ENCODE measurements at places on chromosomes 7 and 10. TPM values are rescaled to one million over a fixed set of nuclear protein-coding genes. Genes with fewer than 3 reads are reported as not detected.

- H3K36me3 ChIP-seq = no peaks in the 10 kb centered on the region
- H3K27ac ChIP-seq = no peak overlapping the region
- no peaks in the 10 kb centered on the region for H3K27me3 ChIP-seq
- no peaks in the 10 kb centered on the region for H3K4me1 ChIP-seq
- no peak for DNase-seq
Measured at GRCh38 chr10:131010965-131011575, 300.5 kb downstream of the TCERG1L start.

- no peaks in the 10 kb centered on the region for H3K4me1 ChIP-seq
- H3K27me3 ChIP-seq = no peaks in the 10 kb centered on the region
- no peak for DNase-seq
- H3K4me3 ChIP-seq = no peak overlapping the region
- peak overlapping the region; percentile 11 for H3K27ac ChIP-seq
- no peaks in the 10 kb centered on the region for H3K36me3 ChIP-seq
Measured at GRCh38 chr10:11831520-11831951, 8.4 kb downstream of the PROSER2 start.

GRCh38 chr7:1386623-1387220, 72.5 kb downstream of the MICALL2 start:
- no peaks in the 10 kb centered on the region for H3K27me3 ChIP-seq
- H3K4me3 ChIP-seq = no peak overlapping the region
- no peak overlapping the region for H3K27ac ChIP-seq
- no peak for DNase-seq
- H3K36me3 ChIP-seq = no peaks in the 10 kb centered on the region

DNA sequence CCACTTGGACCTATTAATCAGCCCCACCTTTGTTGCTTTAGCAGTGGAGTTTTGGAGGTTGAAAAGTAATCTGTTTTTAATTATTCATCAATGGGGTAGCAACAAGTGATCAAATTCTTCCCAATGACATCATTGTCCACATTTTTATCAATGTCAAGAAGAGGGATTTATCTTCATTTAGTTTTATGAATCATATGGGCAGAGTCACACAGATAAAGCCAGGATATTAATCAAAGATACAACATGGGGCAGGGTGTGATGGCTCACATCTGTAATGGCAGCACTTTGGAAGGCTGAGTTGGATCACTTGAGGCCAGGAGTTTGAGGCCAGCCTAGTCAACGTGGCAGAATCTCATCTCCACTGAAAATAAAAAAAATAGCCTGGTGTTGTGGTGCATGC, 388.4 kb upstream of the POM121L12 start:
- H3K27ac ChIP-seq = no peak overlapping the region
- no peak for DNase-seq
- no peaks in the 10 kb centered on the region for H3K36me3 ChIP-seq
- no peaks in the 10 kb centered on the region for H3K27me3 ChIP-seq
- no peak overlapping the region for H3K4me3 ChIP-seq

DNA sequence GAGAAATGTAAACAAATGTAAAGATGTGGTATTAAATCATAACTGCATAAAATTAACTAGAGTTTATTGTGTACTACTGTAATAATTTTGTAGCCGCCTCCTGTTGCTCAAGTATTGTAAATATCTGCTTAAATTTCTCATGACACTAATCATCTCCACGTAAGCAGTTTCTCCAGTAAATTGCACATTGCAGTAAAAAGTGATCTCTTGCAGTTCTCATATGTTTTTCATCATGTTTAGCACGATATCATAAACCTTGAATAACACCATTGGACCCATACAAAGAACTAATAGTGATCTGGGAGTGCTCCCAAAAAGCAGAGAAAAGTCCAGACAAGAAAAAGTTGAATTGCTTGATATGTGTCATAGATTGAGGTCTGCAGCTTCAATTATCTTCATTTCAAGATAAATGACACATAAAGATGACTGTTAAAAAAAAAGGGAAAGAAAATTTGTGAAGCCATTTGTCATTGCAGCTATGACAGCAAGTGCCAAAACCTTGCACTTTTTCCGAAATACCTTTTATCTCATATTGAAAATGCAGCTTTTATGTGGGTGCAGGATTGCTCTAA, 15.3 kb downstream of the LIPA start:
- peaks cover 3% of the 10 kb centered on the region for H3K4me1 ChIP-seq
- no peak for DNase-seq
- H3K27me3 ChIP-seq = no peaks in the 10 kb centered on the region
- peaks cover 38% of the 10 kb centered on the region for H3K36me3 ChIP-seq
- H3K27ac ChIP-seq = no peak overlapping the region

- H3K27me3 ChIP-seq = no peaks in the 10 kb centered on the region
- H3K36me3 ChIP-seq = no peaks in the 10 kb centered on the region
- H3K27ac ChIP-seq = no peak overlapping the region
- no peak overlapping the region for H3K4me3 ChIP-seq
- H3K4me1 ChIP-seq = no peaks in the 10 kb centered on the region
- DNase-seq = no peak
Measured at GRCh38 chr10:84306751-84307384, 21.5 kb upstream of the CCSER2 start.

DNA sequence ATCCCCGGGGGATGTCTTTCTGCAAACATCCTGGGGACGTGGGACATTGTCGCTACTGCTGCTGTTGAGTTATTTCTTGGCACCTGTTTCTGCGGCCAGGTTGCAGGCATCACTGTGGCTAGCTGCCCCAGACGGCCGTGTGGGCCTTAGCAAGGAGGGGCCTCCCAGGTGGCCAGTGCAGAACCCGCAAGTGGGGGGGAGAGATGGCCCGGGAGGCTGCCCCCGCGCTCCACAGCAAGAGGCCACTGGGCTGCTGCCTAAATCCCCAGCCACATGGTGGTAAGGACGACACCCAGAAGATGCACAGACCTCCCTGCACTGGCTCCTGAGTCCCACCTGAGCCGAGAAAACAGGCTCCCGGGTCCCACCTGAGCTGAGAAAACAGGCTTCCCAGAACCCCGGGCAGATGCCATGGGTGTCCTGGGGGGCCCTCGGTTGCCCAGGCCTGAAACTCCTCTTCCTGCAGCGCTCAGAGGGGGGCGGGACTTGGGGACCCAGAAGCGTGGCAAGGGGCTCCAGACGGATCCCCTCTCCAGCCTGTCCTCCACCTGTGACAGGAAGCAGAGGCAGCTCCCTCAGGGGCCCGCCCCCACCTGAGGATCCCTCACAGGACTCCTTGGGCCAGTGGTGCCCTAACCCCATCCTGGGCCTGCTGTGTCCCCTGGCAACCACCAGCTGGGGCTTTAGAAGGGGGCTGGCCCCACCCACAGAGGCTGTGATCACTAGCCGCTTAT, 952 bp upstream of the MAFK start:
- H3K27me3 ChIP-seq = no peaks in the 10 kb centered on the region
- no peak for DNase-seq

DNA sequence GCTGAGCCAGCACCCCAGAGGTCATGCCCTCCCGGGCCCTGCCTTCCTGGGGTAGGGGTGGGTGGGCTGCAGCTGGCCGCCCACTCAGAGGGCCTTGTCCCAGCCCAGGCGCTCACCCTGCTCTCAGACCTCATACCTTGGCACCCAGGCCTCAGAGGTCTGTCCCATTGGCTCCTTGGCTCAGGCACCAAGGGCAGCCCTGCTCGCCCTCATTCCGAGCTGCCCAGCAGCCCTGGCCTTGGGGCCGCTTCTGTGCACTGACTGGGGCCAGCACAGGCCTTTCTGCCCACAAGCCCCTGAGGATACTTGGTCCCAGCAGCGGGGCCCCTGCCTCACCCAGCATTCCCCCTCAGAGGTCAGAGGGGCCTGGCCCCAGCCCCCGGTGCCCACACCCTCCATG, 34.3 kb downstream of the YKT6 start:
- H3K4me3 ChIP-seq = no peak overlapping the region
- no peaks in the 10 kb centered on the region for H3K36me3 ChIP-seq
- no peak for DNase-seq
- H3K27ac ChIP-seq = peak overlapping the region; percentile 2
- no peaks in the 10 kb centered on the region for H3K4me1 ChIP-seq
- no peaks in the 10 kb centered on the region for H3K27me3 ChIP-seq

- no peaks in the 10 kb centered on the region for H3K4me1 ChIP-seq
- DNase-seq = no peak
- no peak overlapping the region for H3K4me3 ChIP-seq
- H3K36me3 ChIP-seq = no peaks in the 10 kb centered on the region
Measured at GRCh38 chr7:21972397-21972784, 26.7 kb upstream of the CDCA7L start.

- no peaks in the 10 kb centered on the region for H3K36me3 ChIP-seq
- no peak overlapping the region for H3K27ac ChIP-seq
- H3K4me3 ChIP-seq = no peak overlapping the region
Measured at GRCh38 chr10:101525848-101526247, 62.2 kb downstream of the POLL start.

DNA sequence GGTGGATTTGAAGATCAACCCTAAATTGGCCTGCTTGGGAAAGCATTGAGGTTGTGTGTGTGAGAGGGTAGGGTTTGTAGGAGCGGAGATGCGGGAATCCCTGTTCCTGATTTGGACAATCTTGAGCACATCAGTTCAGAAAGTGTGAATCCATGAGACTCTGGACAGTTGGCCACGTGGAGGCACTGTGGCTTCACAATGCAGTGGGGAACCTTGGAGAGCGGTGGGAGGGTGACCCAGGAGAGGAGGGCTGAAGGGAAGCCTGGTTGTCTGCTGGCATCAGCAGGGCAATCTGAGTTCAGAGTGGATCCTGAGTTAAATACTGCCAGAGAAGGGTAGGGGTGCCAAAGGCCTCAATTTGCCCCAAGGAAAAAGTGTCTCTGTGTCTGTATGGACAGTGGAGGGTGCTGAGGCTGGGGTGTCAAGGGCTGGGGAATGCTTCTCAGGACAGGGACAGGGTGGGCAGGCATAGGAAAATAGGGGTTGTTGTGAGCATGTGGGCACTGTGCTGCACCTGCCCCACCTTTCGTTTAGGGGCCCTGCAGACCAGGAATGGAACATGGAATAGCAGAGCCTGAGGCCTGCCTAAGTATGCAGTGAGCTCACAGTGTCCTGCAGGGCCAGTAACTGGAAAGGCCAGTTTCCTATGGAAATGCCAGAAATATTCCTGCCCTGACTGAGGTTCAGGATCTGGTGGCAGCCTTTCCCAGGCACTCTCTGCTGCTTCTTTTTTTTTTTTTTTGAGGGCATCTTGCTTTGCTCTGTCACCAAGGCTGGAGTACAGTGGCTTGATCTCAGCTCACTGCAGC, 162.9 kb upstream of the PRSS58 start:
- no peaks in the 10 kb centered on the region for H3K27me3 ChIP-seq
- no peak overlapping the region for H3K4me3 ChIP-seq
- no peak overlapping the region for H3K27ac ChIP-seq
- DNase-seq = no peak

GRCh38 chr10:119029613-119030420, at the start of gene NANOS1:
NANOS1 (plus strand) TSS chr10:119029714; CDS start chr10:119029802, 88 bp downstream.
- H3K36me3 ChIP-seq = no peaks in the 10 kb centered on the region
- no peaks in the 10 kb centered on the region for H3K27me3 ChIP-seq
- no peak for DNase-seq
- no peaks in the 10 kb centered on the region for H3K4me1 ChIP-seq
- H3K4me3 ChIP-seq = peak within 1 kb of the TSS; percentile 52
- no peak within 1 kb of the TSS for H3K27ac ChIP-seq

- H3K4me1 ChIP-seq = no peaks in the 10 kb centered on the region
- DNase-seq = no peak
- H3K36me3 ChIP-seq = no peaks in the 10 kb centered on the region
- H3K27ac ChIP-seq = no peak overlapping the region
- H3K27me3 ChIP-seq = no peaks in the 10 kb centered on the region
- H3K4me3 ChIP-seq = no peak overlapping the region
Measured at GRCh38 chr10:18767981-18768380, 108.8 kb downstream of the ARL5B start.

Gene MRPS16
- total RNA-seq = 34.5 TPM

Gene EZH2
- total RNA-seq = 4.2 TPM

Gene TAS2R41
- not detected for total RNA-seq

Gene AKR1E2
- total RNA-seq = 23.7 TPM
